ENCODE measurements at places on chromosomes 4 and X. TPM values are rescaled to one million over a fixed set of nuclear protein-coding genes. Genes with fewer than 3 reads are reported as not detected.

Gene TXK
- 1.7 TPM for total RNA-seq

Gene PDCL2
- not detected for total RNA-seq

Gene LIMCH1
- total RNA-seq, result 65.2 TPM

Gene PLS3
- 443 TPM for total RNA-seq

Gene TMSB15B
- 25.7 TPM for total RNA-seq

Gene TMEM35A
- 6.2 TPM for total RNA-seq

Gene CC2D2A
- total RNA-seq, result 20.9 TPM

Gene NPNT
- 68.6 TPM for total RNA-seq

Gene CT47B1
- not detected for total RNA-seq

Gene ATOH1
- not detected for total RNA-seq

Gene PHOX2B
- total RNA-seq, result not detected

Gene CCNB3
- total RNA-seq, result 0.36 TPM

Gene NALF2
- total RNA-seq, result 0.11 TPM

Gene MSX1
- total RNA-seq, result 50.3 TPM

Gene USP9X
- 87.0 TPM for total RNA-seq

Gene GPR143
- 7.3 TPM for total RNA-seq

Gene LPAR4
- total RNA-seq, result 2.0 TPM

Gene FAAH2
- total RNA-seq, result 11.2 TPM

Gene ATP5ME
- 197 TPM for total RNA-seq

Gene HTR2C
- 1.1 TPM for total RNA-seq

Gene PAGE2
- total RNA-seq, result not detected

Gene CDKL2
- total RNA-seq, result 2.1 TPM

Gene GAGE12F
- not detected for total RNA-seq

Gene CPLX1
- total RNA-seq, result 4.6 TPM

Gene CENPVL3
- total RNA-seq, result 5.5 TPM

Gene LRCH2
- total RNA-seq, result 29.4 TPM

Gene EVC2
- 17.1 TPM for total RNA-seq

Gene KCTD8
- total RNA-seq, result 6.6 TPM

Gene GAB3
- total RNA-seq, result 0.29 TPM

Gene NKX3-2
- 1.3 TPM for total RNA-seq

Gene PALLD
- 153 TPM for total RNA-seq

Gene MGAT4D
- total RNA-seq, result not detected
